ENCODE measurements at places on chromosomes 3 and 15.

DNA sequence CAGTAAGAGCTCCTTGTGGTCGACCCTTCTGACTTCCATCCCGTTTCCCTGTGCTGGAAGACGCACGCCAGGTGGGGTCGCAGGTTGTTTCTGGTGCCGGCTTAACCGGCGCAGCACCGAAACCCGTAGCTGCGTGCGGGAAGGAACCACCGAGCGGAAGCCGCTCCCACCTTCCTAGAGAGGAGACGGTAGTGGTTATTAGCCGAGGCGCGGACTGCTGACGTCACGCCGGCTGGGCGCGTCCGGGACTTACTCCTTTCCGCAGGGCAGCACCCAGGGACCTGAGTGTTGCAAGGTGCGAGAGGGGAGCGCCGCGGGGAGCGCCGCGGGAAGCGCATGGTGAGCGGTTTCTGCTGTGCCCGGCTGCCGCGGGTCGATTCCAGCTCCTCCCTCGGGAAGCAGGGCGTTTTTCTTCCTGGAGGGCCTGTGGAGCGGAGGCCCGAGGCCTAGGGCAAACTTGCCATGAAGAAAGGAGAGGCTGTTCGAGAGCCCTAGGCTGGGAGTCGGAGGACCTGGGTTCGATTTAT lies at the start of gene ZNF501:
TSS of gene ZNF501 (plus strand) at position 252 of the 527 bp plus-strand sequence. CDS start 4,787 bp downstream, outside the sequence.
- peak; percentile 92 for DNase-seq

- DNase-seq: peak; percentile 7
Measured at GRCh38 chr3:58835086-58835485, 168.5 kb upstream of the FAM3D start.

DNA sequence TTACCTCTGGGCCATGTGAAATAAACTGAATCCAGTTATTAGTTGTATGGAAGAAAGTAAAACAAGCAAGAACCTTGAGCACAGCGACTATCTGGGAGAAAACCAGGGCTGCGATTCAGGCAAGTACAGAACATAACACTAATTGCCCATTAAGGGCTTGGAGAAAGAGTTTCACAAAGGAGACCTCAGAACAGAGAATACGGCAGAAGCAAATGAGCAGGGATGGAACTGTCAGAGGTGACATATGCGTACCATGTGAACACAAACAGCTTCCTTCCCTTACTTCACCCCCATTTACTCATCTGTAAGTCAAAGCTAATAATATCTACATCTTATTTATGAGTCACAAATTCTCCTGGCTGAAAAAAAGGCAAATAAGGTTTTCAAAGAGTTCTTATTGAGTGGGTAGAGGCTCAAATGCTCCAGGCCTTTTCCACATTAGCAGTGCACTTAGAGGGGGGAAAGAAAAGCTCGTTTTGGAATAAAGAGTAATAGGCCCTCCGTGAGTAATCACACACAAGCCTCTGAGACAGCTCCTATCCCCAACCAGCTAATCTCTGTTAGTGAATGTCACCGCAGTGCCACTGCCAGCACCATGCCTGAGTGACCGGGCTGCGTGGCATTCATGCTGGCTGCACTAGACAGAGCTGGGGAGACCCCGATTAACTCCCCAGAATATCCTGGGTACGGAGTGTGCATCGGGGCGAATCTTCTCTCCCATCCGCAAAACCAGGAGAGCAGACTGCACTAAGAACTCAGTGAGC lies 2.6 kb downstream of the PCSK6 start:
- DNase-seq: no peak

DNA sequence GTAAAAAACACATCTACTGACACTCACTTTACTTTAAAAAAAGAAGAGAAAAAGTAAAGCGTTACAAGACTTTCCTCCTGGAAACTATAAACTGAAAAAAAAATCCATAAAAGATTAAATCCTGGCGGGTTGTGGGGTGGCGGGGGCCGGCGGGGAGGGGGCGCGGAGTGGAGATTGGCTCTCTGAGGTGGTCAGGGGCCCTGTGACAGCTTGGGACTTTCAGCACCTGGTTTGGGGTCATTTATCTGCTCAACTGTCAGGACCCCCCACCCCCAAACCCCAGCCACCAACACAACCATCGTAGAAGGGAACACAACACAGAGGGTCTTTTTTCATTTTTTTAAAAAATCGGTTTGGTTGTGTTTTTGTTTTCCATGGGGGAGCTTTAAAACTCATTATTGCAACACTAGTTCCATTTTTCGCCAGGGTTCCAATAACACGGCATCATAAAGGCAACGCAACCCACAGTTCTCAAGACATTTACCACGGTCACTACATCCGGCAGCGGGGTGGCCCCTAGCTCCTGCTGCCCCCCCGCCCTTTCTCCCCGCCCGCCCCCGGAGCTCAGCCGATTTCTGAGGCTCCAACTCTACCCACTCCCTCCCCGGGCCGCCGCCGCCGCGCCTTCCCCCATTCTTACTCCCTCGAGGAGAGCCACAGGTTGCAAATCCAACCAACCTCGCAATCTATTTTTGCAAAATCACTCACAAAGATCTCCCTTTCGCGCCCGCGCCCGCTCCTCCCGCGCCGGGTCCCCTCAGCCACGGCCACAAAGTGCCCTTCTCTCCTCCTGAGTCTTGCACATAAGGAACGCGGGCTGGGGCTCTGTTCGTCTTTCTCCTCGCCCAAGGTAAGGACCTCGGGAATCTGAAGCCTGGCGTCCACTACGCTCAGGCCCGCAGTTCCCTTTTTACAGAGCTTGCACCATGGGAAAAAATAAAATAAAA lies 1.8 kb downstream of the BCL6 start:
- peak; percentile 43 for DNase-seq

- DNase-seq: peak; percentile 32
Measured at GRCh38 chr15:88707771-88708654, 69.2 kb downstream of the ISG20 start.

DNA sequence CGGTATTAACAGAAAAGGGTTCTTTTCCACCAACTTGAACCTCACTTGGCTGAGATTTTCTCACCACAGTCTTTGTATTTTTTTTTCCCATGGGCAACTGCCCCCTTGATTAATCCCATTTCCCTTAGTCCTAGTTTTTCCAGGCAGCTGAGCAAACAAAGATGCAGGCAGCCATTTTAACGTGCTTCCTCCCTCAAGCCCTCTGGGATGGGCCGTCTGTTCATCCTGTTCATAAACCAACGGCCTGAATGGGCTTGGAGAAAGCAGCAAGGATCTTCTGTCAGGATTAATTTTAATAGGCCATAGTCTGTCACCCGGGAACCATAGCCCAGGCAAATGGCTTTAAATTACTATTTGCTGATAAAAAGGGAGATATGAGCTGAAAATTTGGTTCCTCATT lies 10.4 kb upstream of the POLR2M start:
- DNase-seq: no peak

DNA sequence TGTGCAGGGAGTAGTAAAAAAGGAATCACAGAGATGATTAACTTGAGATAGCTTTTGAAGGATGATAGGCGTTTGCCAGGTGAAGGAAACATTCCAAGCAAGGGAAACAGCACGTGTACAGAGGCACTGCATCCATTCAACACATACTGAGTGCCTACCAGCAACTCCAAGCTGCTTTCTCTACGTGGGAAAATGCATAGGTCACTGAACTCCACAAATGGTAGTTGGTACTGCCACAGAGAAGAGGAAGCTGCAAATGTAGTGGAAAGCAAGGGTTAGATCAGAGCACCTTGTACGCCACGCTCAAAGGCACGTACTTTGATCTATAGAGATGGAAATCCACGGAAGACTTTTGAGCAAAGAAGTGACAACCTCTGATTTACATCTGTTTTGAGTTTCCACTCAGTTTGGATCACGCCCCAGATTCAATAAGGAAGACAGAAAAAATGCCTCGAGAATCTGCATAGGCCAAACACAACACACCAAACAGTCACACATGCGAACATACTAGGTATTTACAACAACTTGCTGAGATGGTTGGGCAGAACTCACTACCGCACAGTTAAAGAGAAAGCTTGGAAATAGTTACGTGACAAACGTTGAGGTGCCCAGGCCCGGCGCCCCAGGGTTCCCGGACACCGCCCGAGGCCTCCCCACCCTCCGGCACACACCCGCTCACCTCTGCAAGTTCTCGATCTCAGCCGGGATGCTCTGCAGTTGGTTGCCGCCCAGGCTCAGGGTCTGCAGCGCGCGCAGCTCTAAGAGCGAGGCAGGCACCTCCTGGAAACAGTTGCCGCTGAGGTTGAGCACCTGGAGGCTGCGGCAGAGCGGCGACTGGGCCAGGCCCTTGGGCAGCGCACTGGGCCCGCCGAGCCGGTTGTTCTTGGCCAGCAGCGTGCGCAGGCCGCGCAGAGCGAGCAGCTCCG lies 826 bp downstream of the LRRC58 start:
- peak; percentile 8 for DNase-seq

Measured in AG08396 (cell line).